Upper lobe of right lung (tissue), 1 donor: ENCODE measurements at places on chromosomes 13 and 19.

DNA sequence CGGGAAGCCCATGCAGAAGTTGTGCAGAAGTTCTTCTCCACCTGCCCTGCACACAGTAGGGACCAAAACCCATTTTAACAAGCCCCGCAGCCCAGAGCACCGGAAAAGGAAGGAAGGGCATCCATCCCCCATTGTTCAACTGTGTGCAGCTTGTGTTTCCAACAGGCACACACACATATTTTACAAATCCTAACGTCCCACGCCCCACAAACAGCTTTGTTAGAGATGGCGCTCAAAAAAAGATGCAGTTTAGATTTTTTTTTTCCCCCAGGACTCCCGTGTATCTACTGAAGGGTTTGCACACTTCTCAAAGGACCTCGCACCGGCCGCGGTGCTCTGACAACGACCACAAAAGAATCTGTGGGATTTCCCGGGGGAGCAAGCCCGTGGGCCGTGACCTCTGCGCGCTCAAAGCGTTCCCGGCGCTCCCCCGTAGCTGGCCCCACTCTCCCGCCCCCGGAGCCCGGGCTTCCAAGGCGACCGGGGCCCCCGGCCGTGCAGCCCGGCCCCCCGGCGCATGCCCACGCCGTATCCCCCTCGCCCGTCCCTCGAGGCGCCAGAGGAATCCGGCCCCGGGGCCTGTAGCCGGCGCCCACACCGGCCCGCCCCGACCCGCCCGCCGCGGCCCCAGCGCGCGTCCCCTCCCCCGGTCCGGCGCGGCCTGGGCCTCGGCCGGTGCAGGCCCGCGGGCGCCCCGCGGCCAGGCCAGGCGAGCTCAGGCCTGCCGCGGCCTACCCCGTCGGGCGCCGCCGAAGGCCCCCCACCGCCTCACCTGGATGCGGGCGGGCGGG lies 523 bp downstream of the ELAVL1 start:
- DNase-seq: peak; percentile 71

GRCh38 chr13:91241221-91241933 lies 106.1 kb upstream of the MIR17HG start:
- no peak for DNase-seq

- DNase-seq: no peak
These were observed 98.2 kb downstream of the ZNF429 start for GRCh38 chr19:21603431-21604231.

DNA sequence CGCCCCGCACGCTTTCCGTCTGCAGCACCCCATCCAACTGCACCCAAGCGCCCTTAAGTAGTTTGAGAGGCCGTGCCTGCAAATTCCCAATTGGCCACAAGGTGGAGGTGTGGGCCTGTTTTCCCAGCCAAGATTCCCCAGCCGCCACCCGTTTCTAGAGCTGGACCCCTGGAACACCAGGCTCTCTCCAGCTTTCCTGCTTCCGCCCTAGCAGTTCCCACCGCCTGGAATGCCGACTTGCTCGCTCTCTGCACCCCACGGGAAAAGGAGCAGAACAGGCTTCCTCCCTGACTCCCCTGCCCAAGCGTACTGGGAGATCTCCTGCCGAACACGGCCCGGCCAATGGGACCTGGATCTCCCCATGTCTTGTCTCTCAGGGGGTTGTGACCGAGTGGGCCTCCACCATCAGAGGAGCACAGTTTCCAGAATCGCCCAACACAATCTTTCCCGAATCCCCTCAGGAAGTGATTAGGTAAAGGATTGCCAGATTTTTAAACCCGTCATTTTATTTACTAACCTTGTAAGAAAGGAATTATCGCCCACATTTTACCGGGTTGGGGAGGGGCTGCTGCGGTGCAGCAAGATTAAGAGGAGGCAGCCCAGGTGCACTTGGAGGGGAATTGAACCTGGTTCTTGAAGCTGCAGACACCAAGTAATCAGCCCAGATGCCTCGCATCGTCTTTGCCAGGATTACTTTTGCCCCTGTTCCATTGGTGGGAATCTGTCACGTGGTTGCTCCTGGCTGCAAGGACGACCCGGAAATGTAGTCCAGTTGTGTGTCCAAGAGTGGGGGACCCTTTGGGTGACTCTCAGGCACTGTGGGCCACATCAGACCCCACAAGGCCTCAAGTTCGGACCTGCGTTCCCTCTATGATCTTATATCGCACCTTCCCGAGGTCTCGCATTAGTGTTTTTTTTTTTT lies 3.5 kb upstream of the NAPSA start:
- DNase-seq: peak; percentile 90

DNA sequence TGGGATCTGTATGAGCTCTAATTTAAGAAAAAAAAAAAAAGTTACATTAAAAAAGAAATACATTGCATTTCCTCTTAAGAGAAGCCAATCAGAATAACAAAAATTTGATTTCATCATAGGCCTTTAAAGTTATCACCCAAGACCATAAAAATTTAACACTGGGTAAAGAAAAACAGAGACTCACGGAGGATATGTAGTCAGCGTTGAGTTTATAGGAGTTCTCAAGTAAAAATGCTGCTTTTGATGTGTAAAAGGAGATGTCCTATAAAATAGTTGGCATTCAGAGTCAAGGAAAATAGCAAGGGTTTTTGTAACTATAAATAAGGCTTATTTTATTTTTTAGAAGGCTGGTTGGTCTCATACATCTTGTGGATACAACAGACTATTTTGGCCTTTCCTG lies 191.1 kb downstream of the EFNB2 start:
- no peak for DNase-seq

- DNase-seq: peak; percentile 85
These were observed 4.0 kb downstream of the CEBPA start for GRCh38 chr19:33298146-33298911.

- peak; percentile 84 for DNase-seq
These were observed 3.6 kb upstream of the CEACAM3 start for GRCh38 chr19:41792513-41793413.
